ENCODE measurements at places on chromosomes 12 and 14.

DNA sequence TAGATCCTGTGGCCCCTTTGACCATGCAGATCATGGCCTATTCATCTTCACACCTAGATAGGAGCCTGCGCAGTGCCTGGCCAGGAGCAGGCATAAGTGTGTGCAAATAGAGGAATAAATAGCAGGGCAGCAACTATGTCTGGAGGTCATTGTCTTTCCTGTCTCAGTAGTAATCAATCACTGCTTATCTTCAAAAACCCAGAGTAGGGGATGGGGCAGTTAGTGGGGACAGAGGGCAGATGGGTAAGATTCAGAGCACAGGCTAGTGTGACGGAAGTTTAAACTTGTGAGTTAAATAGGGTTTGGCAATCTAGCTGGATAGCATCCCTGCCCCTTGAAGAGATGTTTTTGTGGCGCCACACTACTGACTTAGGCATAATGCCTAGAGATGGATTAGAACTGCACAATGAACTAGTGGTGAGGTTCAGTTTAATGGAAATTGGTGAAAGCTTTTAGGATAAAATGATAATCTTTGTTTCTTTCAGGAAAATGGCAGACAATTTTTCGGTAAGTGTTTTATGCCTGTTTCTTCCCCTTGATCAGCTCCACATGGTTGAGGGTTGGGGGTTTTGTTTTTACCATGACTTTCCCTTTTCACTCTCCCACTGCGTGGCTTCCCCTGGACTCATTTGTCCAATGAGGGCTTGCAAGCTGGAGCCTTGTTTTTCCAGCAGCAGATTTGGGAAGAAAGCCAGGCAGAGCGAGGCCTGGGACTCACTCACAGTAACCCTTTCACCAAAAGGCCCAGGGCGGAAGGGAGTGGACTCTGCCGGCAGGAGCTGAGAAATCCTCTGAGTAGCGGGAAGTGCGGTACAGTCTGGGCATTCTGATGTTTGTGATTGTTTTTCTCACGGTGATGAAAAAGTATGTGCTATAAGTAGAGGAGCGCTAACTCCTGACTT is 8.1 kb downstream of the LGALS3 start:
- DNase-seq, result no peak

GRCh38 chr12:10904686-10905085 is 4.7 kb downstream of the TAS2R13 start:
- no peak for DNase-seq

GRCh38 chr12:118816296-118816695 is 165.0 kb upstream of the SRRM4 start:
- no peak for DNase-seq

GRCh38 chr12:118727196-118727978 is 254.0 kb upstream of the SRRM4 start:
- no peak for DNase-seq

DNA sequence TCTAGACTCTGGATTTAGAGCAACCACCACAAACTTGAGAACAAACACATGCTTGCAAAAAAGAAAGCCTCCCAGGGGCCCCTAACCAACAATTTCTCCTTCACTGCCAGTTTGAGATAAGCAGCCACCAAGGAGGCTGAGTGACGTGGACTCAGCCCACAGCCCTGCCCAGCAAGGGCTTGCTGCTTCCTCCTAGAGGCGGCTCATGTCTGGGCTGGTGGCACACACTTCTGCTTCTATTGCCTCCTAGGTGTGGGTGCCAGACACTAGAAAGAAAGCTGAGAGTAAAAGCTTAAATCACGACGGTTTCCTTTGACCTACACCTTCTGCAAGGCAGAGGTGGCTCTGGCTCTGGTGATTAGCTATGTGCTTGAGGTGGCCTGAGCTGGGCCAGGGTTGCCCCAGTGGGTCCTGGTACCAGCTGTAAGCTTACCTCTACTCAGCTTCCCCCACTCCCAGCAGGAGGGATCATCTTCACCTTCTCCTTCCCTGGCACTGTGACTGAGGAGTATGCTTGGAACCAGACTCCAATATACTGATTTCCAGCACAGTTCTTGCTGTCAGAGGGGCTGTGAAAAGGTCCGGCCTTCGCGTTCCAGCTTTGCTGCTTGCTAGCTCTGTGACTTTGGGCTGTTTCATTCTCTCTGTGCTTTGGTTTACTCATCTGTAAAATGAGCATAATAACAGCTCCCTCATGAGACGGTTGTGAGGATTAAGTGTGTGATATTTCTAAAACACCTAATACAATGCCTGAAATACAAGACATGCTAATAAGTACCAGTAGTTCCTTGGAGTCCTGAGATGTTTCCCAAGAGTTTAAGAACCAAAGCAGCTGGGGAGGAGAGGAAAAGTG is 89.7 kb upstream of the PARP11 start:
- peak; percentile 27 for DNase-seq

DNA sequence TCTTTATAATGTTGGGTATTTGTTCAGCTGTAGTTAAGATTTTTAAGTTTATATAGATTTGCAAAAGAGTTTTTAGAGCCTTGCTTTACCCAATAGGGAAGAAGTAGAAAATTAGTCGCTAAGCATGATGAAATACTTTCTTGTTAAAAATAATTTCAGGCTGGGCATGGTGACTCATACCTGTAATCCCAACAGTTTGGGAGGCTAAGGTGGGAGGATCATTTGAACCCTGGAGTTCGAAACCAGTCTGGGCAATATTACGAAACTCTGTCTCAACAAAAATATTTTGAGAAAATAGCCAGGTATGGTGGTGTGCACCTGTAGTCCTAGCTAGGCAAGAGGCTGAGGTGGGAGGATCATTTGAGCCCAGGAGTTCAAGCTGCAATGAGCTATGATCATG is 18.7 kb upstream of the SCFD1 start:
- no peak for DNase-seq

DNA sequence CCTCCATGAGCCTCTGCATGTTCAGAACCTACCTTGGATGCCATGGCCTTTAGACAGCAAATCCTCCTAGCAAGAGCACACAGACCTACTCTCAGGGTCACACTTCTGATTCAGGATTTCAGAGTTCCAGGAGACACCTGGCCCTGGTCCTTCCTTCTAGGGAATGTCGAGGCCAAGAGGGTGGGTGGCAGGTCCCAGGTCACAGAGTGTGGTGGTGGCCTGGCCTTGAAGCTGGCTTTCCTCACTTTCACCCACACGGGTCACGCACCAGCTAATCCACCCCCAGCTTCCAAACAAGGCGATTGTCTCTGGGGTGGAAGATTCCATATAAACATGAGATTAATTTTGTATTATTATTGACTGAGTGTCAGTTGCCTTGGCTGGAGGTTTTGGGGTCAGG is 328.3 kb upstream of the RTL1 start:
- DNase-seq, result no peak

GRCh38 chr12:60704171-60704914 is 1108.5 kb downstream of the SLC16A7 start:
- DNase-seq, result no peak

DNA sequence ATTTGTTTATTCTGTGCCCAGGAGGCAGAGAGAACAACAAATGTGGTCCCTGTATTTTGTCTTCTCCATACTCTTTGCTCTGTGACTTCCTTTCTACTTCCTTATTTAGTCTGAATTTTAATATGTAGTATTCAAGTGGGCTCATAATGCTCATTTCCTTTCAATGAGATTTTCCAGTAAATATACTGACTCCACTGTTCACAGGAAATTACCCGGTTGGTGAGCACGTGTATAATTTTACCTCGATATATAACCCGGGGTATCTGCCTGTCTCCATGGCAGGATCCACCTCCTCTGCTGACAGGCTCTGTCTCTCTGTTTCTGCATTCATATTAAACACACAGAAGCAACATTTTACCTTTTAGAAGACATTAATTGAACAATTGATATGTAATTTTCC is 166.0 kb downstream of the SLC38A4 start:
- DNase-seq, result no peak

DNA sequence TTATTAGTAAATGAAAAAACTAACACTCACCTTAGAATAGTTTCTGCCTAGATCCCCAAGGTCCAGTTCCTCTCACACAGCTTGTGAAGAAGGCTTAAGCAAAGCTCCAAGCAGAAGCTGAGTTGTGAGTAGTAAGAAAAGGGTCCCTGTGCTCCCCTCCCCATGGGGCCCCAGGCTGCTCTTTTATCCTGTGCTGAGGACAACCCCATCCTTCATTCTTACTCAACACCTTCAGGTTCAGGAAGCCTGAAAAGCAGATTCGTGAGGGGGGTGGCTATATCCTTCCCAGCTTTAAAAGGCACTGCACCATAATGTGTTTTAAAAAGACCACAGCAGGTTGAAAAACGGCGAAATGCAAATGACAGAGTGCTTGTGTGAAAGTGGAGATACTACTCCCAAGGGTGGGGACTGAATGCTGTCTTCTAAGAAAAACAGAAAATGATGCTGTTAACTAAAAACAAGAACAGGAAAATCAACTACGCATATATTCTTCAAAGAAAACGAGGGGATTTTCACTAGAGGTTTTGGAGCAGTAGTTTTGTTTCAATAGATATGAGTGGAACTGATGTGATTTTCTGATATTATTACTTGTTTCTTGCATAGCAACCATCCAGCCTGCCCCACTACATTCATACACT is 182.7 kb downstream of the KTN1 start:
- DNase-seq, result no peak

DNA sequence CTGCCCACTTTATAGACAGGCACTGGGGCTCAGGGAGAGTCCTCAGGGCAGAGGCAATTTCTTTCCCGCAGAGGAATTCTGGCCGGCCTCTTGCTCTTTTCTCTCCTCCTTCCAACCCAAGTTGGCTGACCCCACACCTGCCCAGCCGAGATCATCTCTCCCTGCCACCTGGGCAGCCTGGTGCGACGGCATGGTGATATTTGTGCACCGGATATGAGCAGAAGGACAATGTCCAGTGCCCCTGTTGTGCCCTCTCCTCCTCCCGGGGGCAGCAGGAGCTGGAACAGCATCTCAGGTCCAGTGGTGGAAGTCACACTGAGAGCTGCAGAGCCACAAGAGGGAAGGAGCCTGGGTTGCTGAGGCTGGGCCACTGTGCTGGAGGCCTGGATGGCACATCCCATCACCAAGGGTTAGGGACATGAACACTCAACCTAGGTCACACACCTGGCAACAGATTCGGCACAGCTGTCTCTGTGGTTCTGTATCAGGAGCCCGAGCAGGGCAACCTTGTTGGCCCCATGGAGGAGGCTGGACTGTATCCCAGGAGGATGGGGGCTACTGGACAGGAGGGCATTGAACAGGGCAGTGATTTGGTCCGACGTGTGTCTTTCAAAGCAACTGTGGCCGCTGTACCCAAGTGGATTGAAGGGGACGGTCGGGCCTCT is 57.7 kb upstream of the DIO3 start:
- no peak for DNase-seq

GRCh38 chr12:59677857-59678256 is 82.0 kb downstream of the SLC16A7 start:
- no peak for DNase-seq

DNA sequence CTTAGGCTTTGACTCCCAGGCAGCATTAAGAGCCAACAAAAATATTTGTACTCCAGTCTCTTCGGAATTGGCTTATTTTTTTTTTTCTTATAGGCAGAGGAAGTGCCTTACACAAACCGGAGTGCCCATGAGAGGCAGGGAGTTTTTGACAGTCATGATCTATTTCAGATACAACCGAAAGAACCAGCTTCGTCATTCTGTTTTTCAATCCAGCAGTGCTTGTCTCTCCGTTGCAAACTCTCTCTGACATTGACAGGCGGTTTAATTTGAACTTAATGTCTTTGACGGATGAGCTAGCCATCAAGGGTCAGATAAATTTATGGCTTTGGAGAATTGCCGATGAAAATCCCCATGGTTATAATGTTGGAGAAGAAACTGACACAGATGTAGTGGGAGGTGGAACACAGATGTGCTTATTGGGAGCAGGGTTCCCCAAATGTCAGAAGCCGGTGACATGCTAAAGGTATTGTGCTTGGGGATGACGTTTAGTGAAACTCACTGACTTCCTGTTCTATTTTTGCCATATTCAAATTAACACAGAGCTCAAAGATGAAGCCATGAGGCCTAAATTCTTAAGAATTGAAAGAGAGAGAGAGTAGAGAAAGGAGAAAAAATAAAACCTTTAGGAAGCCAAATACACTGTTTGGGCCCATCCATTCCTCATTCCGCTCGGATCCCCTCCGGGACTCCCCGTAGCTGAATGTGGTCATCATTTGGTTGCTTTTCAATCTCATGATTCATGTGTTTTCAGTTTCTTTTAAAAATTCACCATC is 59.7 kb downstream of the PLXNC1 start:
- no peak for DNase-seq

DNA sequence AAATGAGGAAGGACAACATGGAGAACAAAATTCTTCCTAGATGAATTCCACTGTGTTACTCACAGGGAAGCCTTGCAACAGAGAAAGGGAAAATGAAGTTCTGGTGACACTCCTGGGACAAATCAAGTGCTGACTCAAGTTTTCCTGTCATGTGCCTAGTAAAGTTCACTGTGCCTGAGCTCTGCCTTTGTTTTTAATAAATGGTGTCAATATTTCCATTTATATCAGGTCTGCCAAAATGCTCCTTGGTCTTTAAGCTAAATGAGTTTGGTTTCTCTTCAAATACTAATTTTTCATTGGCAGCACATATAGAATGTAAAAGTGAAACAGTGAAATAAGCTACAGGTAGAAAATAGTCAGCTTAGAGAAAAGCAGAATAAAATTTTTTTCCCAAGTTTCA is 33.0 kb downstream of the HIGD1C start:
- DNase-seq, result no peak

DNA sequence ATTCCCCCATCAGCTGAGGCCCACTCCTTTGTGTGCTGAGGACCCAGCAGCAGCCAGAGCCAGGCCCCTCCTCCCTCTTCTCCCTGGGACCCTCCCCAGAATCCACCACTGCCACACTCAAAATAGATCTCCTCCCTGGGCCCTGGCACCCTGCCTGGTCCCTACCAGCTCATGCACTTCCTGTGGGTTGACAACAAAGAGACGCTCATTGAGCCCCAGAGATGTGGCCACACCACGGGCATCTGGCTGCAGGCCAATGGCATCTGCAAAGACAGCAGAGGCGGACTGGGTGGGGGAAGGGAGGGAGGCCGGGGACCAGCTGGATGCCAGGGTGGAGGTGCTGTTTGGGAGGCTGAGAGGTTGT is 16.0 kb upstream of the ENDOU start:
- peak; percentile 70 for DNase-seq

DNA sequence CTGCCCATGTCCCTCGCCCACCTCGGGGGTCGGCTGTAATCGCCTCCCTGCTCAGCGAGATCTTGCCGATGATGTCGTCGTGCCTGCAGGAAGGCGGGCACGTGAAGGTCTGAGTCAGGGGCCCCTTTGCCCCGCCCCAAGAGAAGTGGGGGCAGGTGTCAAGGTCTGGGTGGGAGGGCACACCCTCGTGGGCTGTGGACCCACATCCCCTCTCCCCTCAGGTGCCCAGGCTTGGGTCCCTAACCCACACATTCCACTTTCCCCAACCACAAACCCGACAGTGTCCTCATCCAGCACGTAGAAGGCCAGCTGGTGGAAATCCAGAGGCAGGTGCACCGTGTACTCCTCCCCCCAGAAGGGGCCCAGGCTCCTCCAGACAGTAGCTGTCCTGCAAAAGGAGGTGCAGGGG is 7.8 kb downstream of the RASAL1 start:
- DNase-seq, result no peak
